ENCODE measurements at places on chromosomes 11 and 22.
A peak's percentile ranks its signal among the peaks of the same experiment; 100 is the strongest.

- DNase-seq = no peak
Measured at GRCh38 chr22:37427711-37428635, 694 bp upstream of the ELFN2 start.

GRCh38 chr11:27394781-27395228 is 31.8 kb upstream of the CCDC34 start:
- DNase-seq = no peak

GRCh38 chr22:32874385-32874784 is 72.9 kb downstream of the TIMP3 start:
- DNase-seq = no peak

- no peak for DNase-seq
Measured at GRCh38 chr11:102582140-102582539, 43.0 kb downstream of the MMP20 start.

GRCh38 chr22:48456449-48456848 is 1371.2 kb downstream of the BRD1 start:
- DNase-seq = no peak

DNA sequence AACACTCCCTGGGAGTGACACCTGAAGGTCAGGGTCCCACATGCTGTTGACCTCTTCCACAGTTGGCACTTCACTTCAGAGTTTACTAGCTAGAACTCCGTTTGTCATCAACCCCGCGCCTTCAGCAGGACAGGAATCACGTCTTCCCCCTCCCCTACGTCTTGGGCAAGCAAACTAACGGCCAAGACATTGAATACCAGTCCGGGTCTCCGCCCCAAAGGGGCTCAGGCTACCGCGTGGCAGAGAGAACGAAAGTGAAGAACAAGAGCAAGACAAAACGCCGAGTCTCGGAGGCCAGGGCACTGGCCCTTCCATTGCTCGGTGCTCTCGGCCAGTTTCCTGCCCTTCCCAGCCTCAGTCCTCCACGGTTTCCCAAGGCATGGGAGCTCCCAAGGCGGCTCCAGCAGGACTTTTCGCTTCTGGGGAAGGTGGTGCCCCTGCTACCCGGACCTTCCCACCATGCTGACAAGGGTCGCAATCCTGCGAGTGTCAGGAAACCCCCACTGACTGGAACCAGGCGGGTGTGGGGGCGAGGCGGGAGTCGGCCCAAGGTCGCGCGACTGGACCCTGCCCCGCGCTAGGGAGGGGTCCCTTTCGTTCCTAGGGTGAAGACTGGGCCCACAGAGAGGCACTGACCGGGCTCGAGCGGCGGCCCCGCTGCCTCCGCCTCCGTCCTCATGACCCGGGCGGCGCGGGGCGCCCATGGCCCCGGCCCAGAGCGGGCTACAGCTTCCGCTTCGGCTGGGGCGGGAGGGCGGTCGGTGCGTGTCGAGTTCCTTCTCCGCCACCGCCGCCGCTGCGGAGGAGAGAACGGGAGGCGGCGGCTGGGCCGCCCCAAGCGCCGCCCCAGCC is at the start of gene GUCD1:
Gene GUCD1, minus strand, starts transcription at position 826 of the 852 bp plus-strand sequence. Its CDS starts 147 bp downstream, at position 679.
- peak; percentile 24 for DNase-seq

DNA sequence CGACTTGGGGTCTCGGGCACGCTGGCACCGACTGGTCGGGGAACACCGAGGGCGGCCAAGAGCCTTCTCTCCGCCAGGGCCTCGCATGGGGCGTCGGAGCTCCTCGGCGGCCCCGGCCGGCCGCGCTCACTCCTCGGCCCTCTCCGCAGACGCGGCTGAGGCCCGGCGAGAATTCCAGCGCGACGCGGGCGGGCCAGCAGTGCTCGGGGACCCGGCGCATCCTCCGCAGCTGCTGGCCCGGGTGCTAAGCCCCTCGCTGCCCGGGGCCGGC is 5.6 kb downstream of the TBX1 start:
- no peak for DNase-seq

DNA sequence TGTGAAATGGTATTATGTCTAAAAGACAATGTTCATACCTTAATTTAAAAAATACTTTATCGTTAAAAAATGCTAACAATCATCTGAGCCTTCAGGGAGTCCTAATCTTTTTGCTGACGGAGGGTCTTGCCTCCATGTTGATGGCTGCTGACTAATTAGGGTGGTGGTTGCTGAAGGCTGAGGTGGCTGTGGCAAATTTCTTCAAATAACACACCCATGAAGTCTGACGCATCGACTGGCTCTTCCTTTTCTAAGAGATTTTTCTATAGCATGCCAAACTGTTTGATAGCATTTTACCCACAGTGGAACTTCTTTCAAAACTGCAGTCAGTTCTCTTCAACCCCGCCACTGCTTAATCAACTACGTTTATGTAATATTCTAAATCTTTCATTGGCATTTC is 33.6 kb downstream of the TCF20 start:
- no peak for DNase-seq

DNA sequence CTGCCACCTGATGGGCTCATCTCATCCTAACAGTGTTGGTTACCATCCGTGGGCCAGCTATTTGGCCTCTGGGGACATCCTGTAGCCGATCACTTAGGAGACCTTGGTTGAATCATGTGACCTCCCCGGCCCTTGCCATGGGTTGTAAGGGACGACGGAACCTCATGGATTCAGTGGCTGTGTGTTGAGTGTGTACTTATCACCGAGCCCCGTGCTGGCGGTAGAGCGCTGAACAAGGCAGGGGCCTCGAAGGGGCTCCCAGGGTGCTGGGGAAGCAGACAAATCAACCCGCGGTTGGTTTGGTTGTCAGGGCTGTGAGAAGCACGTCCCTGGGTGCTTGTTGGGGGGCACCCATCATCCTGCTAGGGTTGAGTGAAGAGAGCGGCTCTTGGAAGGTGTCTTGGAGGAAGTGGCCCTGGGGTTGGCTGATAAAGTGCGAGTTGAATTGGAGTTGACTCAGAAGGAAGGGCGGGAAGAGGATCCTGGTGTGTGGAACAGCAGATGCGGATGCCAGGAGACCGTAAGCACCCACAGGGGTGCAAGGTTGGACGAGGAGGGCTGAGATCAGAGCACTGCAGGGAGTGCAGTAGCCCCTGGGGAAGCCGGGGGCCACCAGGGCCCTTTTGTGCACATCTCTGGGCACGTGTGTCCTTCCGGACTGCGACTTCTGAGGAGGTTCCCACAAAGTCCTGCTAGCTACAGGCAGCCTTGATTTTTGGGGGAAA is 53.6 kb downstream of the MPPED1 start:
- no peak for DNase-seq

- DNase-seq = no peak
Measured at GRCh38 chr11:26823963-26824362, 102.1 kb upstream of the SLC5A12 start.

GRCh38 chr11:20048246-20048645 is 112.0 kb downstream of the DBX1 start:
- no peak for DNase-seq

GRCh38 chr11:60847281-60847680 is 5.4 kb downstream of the CCDC86 start:
- no peak for DNase-seq

GRCh38 chr11:79150966-79151365 is 289.9 kb downstream of the TENM4 start:
- no peak for DNase-seq

- DNase-seq = no peak
Measured at GRCh38 chr11:126716456-126717083, 284.0 kb downstream of the KIRREL3 start.

DNA sequence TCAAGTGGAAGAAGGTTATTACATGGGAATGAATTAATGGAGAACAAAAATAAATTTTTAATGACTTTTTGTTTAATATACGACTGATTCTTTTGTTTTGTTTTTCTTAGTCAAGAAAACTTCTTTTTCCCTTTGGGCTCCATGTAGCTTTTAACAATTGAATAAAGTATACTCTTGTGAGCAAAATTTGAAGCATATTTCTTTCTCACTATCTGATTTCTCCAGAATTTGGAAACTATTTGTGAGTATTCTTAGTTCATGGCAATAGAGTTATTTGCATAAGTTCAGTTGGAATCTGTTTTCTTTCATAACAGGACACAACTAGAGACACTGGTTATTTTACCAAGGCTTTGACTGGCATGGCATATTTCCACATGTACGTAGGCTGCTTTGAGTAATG is 3.8 kb upstream of the APOL1 start:
- DNase-seq = no peak

GRCh38 chr22:49807780-49808708 is 19.6 kb downstream of the BRD1 start:
- DNase-seq = peak; percentile 25

DNA sequence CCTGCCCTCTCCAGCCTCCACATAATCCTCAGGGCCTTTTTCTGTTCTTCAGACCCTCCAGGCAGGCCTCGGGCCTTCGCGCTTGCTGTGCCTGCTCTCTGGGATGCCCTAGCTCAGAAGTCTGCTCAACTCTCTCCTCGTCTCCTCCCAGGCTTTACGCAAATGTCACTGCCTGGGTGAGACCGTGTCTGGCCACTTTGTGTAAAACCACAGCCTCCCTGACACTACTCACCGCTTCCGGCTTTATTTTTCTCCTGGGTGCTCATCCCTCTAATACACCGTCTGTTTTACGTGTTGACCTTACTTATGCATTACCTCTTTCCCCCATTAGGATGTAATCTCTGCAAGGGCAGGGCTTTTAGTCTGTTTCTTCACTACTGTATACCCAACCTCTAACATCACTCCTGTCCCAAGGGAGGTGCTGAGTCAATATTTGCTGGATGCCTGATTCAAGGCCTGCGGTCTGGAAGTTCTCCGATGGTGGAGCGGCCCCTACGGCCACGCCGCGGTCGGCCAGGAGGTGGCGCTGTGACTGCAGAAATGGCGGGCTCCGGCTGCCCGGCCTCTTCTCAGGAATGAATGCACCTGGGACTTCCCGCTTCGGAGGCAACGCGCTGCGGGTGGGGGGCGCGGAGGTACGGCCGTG is 58.2 kb upstream of the THY1 start:
- peak; percentile 29 for DNase-seq

- no peak for DNase-seq
Measured at GRCh38 chr11:11290354-11290753, 62.7 kb downstream of the CSNK2A3 start.

GRCh38 chr11:41121600-41121999 is 337.9 kb downstream of the LRRC4C start:
- no peak for DNase-seq

- DNase-seq = no peak
Measured at GRCh38 chr22:28179392-28179791, 260.3 kb upstream of the PITPNB start.

- no peak for DNase-seq
Measured at GRCh38 chr22:40340044-40340443, 6.3 kb upstream of the ADSL start.

DNA sequence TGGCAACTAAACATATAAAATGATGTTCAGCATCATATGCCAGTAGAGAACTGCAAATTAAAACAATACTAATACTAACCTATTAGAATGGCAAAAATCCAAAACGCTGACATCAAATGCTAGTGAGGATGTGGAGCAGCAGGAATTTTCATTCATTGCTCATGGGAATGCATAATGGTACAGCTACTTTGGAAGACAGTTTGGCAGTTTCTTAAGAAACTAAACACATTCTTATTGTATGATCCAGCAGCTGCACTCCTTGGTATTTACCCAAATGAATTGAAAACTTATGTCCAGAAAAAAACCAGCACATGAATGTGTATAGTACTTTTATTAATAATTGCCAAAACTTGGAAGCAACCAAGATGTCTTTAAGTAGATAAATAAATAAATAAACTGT is 258.0 kb downstream of the TENM4 start:
- no peak for DNase-seq

- no peak for DNase-seq
Measured at GRCh38 chr22:43017525-43018460, 2.8 kb upstream of the PACSIN2 start.

DNA sequence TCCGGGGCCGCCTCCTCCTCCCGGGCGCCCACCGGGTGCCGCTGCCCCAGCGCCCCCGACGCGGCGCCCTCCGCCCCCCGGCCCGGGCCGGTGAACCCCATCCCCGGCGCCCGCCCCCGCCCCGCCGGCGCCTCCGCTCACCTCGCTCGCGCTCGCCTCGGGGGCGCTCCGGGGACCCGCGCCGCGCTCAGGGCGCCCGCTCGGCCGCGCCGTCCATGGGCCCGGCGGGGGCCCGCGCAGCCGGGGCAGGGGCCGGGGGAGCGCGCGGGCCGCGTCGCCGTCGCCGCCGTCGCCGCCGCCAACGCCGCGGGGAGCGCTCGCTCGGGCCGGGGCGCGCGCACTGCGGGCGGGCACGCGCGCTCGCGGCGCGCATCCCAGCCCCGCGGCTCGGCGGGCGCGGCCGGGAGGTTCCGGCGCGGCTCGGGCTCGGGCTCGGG is 293 bp downstream of the DUSP8 start:
- no peak for DNase-seq

DNA sequence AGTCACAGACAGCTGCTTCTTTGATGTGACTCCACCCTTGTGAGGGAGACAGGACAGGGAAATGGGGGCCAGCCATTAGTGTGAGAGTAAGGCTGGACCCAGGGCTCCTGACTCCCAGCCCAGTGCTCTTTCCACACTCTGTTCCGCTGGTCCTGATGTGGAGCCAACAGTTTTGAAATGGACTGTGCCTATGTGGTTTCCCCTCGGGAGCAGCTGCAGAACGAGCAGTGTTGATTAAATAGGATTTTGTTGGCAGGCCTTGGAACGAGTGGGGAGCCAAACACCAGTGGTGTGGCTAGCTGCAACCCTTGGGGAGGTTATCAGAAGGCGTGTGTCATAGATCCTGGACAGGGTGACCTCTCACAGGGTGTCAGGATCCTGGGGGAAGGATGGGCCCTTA is 66.5 kb upstream of the AMPD3 start:
- no peak for DNase-seq

DNA sequence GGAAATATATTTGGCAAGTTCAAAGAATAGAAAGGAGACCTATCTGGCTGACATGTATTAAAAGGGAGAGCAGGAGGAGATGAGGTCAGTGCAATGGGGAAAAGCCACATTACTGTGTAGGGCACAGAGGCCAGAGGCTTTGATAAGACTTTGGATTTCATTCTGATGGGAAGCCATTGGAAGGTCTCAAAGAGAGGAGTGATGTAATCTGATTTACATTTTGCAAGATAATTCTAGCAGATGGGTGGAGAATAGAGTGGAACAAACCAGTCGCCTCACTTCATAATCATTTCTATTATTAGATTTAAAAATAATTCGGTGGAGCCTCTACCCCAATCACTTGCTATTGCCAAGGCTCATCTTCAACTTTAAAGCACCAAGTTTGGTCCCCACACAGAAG is 278.4 kb upstream of the ZC3H12C start:
- no peak for DNase-seq

DNA sequence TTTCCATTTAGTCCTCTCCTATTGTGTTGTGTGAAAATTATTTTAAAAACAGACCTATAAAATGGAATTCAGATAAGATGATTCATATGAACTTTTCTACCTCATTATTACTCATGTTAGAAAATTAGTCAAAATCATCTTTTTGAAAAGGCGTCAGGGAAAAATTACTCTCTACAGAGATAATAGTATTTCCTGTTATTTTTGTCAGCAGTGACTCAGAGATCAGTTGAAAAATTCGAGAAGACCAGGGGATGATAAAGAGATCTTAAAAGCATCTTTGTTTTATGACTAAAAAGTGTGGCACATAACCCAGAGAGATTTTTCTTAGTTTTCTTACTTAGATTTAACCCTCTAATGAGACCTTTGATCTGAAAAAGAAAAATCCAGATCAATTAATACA is 157.9 kb upstream of the CARD18 start:
- no peak for DNase-seq
